ENCODE measurements at places on chromosomes 11 and 22.
A peak's percentile ranks its signal among the peaks of the same experiment; 100 is the strongest.

DNA sequence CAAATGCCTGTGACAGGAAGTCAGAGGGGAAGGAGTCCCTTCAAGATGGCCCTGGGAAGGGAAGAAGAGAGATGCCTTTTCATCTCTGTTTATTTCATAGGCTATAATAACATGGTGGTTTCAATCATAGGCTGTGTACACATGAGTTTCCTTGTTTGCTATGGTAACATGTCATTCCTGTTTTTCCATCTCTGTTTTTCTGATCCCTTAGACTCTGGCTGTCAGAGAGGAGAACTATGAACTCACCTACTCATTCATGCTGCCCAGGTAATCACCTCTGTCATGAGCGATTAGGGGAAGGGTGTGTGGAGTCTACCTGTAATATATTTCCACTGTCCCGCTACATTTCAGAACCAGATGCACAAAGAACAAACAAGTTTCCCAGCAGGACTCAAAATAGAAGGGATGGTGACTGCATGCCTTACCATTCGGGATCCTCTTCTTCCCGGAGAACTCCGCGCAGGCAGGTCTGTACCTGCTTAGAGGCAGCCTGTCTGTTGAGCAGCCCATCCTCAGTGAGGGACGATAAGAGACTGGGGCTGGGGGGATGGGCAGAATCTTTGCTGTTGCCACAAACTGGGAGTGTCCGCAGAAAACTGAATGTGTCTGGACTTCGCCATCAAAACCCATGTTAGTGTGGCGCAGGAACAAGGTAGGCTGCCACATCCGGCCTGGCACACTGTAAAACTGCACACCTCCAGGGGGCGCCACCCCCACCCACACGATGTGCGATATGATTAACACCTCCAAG, 7.1 kb upstream of the PEX26 start:
- DNase-seq: peak; percentile 18

DNA sequence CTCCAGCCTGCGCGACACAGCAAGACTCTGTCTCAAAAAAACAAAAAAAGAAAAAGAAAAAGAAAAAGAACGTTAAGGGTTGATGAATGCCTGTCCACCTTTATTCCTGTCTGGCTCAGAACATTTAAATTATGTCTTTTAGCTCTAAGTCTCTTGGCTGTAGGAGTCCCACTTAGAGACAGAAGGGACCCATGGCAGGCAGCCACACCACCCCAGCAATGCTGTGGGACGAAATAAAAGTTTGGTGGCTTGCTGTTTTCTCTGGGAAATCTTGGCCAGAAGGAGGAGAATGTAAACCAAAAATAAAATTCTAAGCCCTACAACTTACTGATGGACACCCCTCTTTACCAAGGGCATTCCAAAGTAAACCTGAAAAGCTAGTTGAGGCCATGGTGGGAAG, 38.9 kb upstream of the GNAZ start:
- no peak for DNase-seq

GRCh38 chr22:49811020-49811791, 16.5 kb downstream of the BRD1 start:
- no peak for DNase-seq

DNA sequence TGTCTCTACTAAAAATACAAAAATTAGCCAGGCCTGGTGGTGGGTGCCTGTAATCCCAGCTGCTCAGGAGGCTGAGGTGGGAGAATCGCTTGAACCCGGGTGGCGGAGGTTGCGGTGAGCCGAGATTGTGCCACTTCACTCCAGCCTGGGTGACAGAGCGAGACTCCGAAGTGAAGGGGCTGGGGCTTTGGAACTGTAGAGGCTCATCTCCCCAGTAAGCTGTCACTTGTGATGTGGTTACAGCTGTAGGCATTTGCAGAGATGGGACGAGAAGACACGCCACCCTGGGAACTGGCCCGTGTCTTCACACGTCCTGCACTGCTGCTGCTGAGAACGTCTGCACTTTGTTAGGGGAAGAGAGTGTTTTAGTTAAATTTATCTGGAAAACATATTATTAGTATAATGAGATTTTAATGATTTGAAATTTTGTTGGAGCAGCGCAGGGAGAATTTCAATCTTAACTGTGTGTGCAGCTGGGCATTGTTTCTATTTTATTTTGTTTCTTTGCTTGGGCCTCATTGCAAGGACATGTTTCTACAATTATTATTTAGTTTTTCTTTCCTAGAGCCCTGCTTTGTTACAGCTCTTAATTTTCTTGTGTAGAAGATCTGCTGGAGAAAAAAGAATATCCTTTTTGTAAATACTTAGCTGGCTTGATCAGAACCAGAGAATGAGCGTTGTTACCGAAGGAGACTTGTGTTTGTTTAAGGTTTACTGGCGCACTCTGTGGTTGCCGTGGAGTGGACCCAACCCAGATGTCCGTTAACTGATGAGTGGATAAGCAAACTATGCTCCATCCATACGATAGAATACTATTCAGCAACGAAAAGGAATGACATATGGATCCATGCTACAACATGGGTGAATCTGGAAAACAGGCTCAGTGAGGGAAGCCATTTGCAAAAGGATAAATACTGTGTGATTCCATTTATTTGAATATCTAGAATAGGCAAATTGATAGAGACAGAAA, 18.4 kb downstream of the PARVB start:
- no peak for DNase-seq

Data from trophoblast cell (in vitro differentiated cells and primary cell).